Naive thymus-derived CD8-positive, alpha-beta T cell (primary cell): ENCODE measurements at places on chromosomes 4 and X. TPM values are rescaled to one million over a fixed set of nuclear protein-coding genes. Genes with fewer than 3 reads are reported as not detected.
A peak's percentile ranks its signal among the peaks of the same experiment; 100 is the strongest.

The NALF2 gene
- total RNA-seq = not detected

The FAM47A gene
- total RNA-seq = not detected

The NXF2B gene
- not detected for total RNA-seq

- DNase-seq = no peak
Observed at GRCh38 chr4:150593996-150594395, 12.0 kb downstream of the MAB21L2 start.

The NAA15 gene
- 60.8 TPM for total RNA-seq

The PCYT1B gene
- not detected for total RNA-seq

- no peak for DNase-seq
Observed at GRCh38 chr4:42464550-42465094, 67.3 kb downstream of the SHISA3 start.

The ABLIM2 gene
- 4.9 TPM for total RNA-seq

DNA sequence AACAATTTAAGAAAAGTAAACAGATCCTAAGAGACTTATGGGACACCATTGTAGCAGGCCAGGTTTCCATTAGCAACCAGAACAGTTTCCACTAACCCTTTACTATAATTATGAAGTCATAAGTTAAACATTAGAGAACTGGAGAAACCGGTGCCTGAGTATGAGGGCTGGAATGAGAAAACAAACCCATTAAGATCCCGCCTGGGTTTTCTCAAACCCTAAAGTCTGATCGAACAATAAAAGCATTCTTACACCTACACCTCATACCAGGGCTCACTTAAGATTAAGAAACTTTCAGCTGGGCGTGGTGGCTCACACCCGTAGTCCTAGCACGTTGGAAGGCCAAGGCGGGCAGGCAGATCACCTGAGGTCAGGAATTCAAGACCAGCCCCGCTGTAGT, 13.7 kb upstream of the DHX15 start:
- no peak for DNase-seq

- peak; percentile 6 for DNase-seq
Observed at GRCh38 chr4:145609481-145610427, 9.4 kb upstream of the MMAA start.

DNA sequence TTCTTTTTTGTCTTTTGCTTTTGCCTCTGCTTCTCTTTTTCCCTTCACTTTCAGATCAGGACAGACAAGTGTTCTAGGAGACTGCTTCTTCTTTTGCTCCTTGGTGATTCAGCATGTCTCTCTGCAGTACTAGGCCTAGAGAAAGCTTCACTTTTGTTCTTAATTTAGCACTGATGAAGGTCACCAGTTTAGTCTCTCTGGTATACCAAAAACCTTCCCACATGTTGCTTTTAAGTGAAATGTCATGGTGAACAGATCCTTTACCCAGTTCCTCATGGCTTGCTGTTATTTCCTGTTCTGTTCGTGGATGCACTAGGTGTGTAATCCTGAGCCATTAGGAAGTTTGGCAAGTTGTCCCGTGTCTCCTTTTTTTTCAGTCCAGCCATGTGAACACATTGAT, 53.3 kb downstream of the NBDY start:
- no peak for DNase-seq

The PCDH18 gene
- not detected for total RNA-seq

- no peak for DNase-seq
Observed at GRCh38 chr4:55906989-55907388, 41.8 kb upstream of the CEP135 start.

GRCh38 chrX:99782516-99783040, 627.5 kb downstream of the PCDH19 start:
- DNase-seq = no peak

DNA sequence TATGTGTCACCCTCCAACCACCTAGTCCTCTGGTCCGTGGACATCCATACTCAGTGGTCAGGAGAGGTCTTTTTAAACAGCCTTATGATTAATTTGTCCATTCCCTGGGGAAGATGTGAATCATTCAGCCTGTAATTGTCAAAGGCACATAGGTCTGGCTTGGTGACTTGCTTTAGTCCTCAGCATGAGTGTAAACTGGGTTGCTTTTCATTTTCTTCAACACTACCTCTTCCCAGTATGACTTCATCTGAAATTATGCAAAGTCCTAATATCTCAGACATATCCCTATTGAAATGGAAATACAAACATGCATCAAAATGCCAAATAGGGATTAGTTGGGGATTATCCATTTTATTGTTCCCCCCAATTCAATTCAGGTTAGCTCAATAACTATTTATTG, 208.3 kb upstream of the AMOT start:
- no peak for DNase-seq

The RBM46 gene
- total RNA-seq = not detected

The PRSS12 gene
- total RNA-seq = not detected

GRCh38 chr4:68250151-68250930, 4.8 kb upstream of the TMPRSS11B start:
- DNase-seq = no peak

DNA sequence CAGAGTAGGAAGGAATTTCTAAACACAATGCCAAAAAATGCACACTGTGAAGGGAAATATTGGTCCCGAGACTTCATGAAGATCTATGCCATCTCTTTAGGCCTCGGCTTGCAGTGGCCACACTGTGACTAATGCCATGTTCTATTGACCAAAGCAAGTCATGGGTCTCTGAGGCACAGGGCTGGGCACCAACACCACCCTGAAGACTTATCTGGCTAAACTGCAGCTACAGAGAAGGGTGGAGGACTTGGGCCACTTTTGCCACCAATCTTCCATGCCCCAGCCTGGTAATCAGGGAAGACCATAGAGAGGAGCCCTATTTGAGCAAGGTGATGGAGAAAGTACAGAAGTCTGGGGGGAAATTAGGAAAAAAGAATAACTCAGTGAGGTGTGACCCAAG, 42.1 kb downstream of the HMX1 start:
- DNase-seq = no peak

The PAGE4 gene
- not detected for total RNA-seq

DNA sequence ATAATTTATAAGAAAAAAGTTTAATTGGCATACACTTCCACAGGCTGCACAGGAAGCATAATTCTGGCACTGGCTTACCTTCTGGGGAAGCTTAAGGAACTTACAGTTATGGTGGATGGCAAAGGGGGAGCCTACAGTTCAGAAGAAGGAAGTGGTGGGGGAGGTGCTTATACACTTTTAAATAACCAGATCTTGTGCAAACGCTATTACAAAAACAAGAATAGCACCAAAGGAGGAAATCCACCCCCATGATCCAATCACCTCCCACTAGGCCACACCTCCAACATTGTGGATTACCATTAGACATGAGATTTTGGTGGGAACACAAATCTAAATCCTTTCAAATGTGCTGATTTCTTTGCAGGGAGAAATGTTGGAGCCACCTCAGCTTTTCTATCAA, 287.7 kb downstream of the CPXCR1 start:
- DNase-seq = no peak

The TMSB15B gene
- 6.1 TPM for total RNA-seq

The GLUD2 gene
- total RNA-seq = 0.52 TPM
